ENCODE measurements at places on chromosomes 5 and 9. TPM values are rescaled to one million over a fixed set of nuclear protein-coding genes. Genes with fewer than 3 reads are reported as not detected.

ANKRD18A gene
- 0.35 TPM for total RNA-seq

DNA sequence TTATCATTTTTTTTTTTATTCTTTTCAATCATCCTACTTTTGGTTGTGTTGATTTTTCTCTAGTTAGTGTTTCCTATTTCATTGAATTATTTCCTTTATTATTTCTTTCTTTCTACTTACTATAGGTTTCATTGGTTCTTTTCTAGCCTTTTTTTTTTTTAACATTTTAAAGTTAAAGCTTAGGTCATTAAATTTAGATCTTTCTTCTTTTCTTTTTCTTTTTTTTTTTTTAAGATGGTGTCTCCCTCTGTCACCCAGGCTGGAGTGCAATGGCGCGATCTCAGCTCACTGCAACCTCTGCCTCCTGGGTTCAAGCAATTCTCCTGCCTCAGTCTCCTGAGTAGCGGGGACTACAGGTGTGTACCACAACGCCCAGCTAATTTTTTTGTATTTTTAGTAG is 43.0 kb upstream of the PPP2CA start:
- no peak for DNase-seq

GRCh38 chr5:126514131-126514557 is 80.9 kb downstream of the ALDH7A1 start:
- DNase-seq: no peak

DNA sequence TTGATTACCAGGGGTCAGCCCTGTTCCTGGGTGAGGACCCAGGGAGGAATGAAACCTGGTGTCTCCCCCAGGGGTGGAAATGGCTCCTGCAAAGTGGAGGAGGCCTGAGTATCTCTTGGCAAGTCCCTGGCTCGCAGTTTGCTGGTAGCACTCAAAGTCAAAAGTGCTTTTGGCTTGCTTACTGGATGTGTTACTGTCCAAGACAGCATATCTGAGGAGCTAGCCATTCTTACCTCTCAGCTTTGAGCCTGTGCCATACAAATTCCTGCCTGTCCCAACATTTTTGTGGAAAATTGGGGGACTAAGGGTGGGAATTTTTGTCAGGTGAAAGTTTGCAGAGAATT is 9.9 kb downstream of the ZNF618 start:
- DNase-seq: no peak

GPX3 gene
- 39.8 TPM for total RNA-seq

DNA sequence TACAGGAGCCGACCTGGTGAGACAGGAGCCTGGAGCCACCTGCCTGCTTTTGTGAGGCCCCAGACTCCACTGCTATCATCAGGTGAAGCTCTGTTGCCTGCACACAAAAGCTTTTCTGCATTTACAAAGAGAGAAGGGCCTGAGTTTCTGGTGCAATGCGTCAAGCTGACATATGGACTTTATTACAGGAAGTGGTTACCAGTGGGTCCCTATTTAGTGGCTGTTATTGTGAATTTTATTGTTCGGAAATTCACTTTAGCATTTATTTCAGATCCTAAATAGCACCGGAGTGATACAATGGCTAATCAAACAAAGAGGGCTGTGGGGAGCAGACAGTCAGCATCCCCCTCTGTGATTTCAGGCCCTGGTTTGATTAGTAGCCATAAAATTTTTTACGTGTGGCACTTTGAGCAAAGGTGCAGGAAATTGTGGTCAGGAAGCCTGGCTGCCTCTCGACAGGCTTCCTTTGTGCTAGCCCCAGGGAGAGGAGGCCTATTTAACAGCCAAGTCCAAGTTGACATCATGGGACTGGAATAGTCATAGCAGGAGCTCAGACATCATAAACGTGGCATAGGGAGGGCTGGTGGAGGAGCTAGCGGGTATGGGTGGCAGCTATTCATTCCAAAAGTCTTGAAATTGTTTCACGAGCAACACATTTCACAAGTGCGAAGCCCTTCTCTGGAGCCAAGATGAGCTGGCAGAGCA is 8.4 kb downstream of the TGFBI start:
- no peak for DNase-seq

GRCh38 chr5:132754111-132754510 is 6.9 kb downstream of the CCNI2 start:
- DNase-seq: no peak

TNFSF8 gene
- not detected for total RNA-seq

- no peak for DNase-seq
Observed at GRCh38 chr5:149358868-149359495, 1.1 kb downstream of the PCYOX1L start.

DNA sequence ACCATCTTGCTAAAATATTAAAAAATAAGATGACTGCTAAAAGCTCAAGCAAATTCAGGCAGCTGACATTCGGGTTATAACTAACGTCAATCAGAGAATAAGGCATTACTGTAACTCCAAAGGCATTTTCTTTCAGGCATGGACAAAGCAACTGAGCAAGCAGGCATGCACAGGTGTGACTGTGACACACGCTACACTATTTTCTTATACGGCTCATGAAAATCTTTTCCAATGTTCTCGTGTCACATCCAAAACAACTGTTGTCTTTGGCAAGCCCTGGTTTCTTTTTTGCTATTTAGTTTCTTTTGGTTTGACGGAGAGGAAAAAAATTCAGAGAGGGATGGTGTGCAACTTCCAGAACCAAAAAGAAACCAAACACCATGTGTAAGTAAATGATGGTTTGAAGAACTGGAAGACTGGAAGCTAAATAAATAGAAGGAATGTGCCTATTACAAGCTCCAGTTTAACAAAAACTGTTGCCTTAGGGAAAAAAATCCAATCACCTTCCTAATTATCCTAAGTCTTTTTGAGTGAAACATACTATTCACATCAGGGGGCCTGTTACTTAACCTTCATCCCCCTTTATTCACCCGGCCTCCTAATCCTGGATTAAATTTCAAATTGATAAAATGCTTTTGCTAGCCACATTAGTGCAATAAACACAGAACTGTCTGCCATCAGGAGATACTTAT is 277.6 kb downstream of the PSAT1 start:
- no peak for DNase-seq

DNA sequence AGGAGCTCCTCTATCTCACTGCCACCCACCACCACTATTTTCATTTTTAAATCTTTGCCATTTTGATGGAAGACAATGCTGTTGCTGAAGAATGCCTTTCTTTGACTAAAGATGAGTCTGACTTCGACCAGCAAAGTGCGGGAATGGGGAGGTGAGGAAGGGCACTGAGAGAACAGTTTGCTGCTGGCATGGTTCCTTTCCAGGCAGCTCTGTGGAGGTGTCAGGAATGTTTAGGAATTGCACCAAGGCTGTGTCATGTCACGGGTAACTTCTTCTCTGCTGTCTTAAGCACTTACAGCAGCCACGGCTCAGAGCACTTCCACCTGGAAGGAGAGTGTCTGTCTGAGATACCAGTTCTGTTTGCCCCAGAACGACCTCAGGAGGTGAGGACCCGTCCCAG is 41.4 kb upstream of the SHB start:
- DNase-seq: no peak

SEC24A gene
- 27.2 TPM for total RNA-seq

- no peak for DNase-seq
Observed at GRCh38 chr9:23644326-23644725, 181.7 kb downstream of the ELAVL2 start.

CDC20B gene
- total RNA-seq: not detected

DNA sequence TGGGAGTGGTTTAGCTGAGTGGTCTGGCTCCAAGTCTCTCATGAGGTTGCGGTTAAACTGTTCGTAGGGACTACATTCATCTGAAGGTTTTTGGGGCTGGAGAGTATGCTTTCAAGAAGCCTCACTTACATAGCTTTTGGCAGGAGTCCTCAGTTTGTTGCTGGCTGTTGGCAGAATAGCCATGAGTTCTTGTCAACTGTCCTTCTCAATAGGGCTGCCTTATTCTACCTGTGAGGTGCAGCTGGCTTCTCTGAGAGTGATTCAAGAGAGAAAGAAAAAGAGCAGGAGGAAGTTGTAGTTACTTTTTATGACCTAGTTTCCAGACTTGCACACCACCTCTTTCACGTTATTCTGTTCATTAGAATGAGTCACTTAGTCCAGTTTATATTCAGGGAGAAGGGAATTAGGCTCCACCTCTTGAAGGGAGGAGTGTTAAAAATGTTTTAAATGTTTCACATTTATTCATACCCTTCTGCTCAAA is 33.2 kb downstream of the YTHDC2 start:
- no peak for DNase-seq

DNA sequence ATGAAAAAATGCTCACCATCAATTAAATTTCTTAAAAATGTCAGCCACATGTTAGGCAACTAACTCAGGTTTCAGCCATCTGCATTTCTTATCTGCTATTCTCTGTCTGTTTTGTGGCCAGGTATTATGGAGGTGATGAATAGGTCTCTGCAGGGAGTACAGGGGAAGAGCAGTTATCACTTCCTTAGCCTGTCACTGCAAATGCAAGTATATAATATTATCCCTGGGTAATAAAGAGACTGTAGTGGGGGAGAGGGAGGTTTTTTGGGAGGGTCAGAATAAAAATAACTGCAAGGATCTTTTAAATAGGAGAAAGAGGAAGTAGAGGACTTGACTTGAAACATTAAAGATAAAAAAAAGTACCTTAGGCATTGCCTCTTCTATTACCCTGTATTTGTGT is 49.6 kb upstream of the PTGER4 start:
- no peak for DNase-seq

SLC35A4 gene
- 31.7 TPM for total RNA-seq

DNA sequence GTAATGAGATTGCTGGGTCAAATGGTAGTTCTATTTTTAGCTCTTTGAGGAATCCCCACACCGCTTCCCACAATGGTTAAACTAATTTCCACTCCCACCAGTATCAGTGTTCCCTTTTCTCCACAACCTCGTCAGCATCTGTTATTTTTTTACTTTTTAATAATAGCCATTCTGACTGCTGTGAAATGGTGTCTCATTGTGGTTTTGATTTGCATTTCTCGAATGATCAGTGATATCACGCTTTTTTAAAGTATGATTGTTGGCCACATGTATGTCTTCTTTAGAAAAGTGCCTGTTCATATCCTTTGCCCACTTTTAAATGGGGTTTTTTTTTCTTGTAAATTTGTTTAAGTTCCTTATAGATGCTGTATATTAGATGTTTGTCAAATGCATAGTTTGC is 73.5 kb downstream of the MTAP start:
- DNase-seq: no peak

UNC5A gene
- total RNA-seq: 3.7 TPM

- peak; percentile 28 for DNase-seq
Observed at GRCh38 chr9:15136646-15137045, 170.4 kb downstream of the TTC39B start.

GRCh38 chr9:4221931-4222330 is 77.9 kb downstream of the GLIS3 start:
- no peak for DNase-seq

GRCh38 chr5:138697720-138698360 is 55.4 kb upstream of the CTNNA1 start:
- DNase-seq: no peak

PPP2CA gene
- total RNA-seq: 152 TPM

GRCh38 chr9:138046641-138047301 is 169.2 kb downstream of the CACNA1B start:
- DNase-seq: peak; percentile 43

IRX1 gene
- 2.7 TPM for total RNA-seq

DNA sequence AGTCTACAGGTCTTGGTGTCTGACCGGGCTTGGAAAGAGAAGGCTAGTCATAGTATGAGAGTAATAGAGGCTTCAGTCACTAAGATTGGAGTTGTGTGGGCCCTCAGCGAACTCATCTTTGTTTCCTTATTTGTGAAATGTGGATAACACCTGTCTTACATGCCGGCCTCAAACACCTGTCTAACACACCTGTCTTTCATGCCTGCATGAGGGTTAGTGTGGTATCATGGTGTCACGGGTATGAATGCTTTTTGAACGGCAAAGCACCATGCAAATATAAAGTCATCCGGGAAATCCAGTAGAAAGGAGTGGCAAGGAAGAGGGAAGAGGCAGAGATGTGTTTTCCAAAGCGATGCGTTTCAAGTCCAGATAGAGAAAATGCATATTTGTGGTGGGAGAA is 25.5 kb downstream of the GRAMD2B start:
- no peak for DNase-seq

- peak; percentile 37 for DNase-seq
Observed at GRCh38 chr5:1474183-1474839, 29.1 kb upstream of the SLC6A3 start.

GRCh38 chr5:110053824-110054223 is 364.1 kb downstream of the MAN2A1 start:
- no peak for DNase-seq

Measured in H7 (cell line).